ENCODE measurements at places on chromosomes 1 and 21.
A peak's percentile ranks its signal among the peaks of the same experiment; 100 is the strongest.

GRCh38 chr1:165799387-165799786, 28.0 kb upstream of the UCK2 start:
- DNase-seq = no peak

DNA sequence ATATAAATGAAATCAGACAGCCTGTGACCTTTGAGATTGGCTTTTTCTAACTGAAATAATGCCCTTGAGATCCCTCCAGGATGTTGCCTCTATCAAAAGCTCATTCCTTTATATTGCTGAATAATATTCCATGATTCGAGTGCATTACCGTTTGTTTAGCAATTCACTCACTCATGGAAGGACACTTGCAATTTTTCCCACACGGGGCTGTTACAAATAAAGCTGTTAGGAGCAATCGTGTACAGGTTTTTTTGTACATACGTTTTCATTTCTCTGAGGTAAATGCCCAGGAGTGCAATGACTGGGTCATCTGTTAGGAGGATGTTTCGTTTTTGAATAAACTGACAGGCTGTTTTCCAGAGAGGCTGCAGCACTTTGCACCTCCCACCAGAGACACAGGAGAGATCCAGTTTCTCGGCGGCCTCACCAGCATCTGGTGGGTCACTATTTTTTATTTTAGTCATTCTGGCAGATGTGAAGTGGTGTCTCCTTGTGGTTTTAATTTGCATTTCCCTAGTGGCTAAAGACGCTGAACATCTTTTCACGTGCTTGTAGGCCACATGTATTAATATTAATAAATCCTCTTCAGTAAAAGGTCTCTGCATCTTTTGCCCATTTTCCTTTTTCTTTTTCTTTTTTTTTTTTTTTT, 11.0 kb downstream of the PRDM15 start:
- peak; percentile 9 for DNase-seq

GRCh38 chr1:54564312-54565112, 16.5 kb downstream of the ACOT11 start:
- DNase-seq = no peak

DNA sequence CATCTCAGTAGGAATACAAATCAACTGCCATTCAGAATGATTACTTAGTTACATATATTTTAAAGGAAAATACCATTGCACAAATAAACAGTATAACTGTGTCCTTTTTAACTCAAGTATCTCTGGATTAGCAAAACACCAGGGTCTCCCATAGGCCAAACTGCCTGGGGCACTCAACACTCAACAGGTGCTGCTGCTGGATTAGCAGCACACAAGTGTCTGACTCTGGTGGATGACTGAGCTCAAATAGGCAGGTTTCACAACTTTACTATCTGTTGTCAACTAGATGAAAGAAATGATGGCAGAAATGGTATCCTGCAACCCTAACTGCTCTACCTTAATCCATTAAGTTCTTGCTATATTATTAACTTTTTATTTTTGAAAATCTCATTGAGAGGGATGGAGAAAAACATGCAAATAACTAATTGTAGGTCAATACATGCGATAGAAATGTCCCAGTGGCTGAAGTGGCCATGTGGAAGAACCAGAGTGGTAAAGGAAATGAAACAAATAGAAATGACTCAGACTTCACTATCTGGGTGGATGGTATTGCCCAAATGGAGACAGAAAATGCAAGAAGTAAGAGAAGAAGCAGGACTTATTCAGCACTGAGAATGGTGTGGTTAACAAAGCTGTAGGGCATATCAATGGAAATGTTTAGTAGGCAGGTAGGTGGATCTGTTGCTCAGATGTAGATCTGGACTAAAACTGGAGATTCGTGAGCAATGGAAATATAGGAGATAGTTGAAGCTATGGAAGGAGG, 90.8 kb upstream of the CCDC190 start:
- no peak for DNase-seq

DNA sequence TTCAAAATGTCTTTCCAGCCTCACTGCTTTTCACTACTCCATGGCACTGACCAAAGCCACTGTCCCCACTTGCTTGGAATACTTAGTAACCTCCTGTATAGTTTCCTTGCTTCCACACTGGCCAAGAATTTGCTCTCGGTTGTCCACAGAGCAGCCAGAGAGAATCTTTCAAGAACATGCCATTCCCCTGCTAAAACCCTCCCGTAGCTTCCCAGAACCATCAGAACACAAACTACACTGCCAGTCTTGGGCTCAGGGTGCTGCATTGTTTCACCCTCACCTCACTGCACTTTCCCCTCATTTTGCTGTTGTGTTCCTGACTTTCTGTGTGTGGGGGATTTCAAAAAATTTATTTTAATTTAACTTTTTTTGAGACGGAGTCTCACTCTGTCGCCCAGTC, 25.5 kb upstream of the ERRFI1 start:
- DNase-seq = no peak

DNA sequence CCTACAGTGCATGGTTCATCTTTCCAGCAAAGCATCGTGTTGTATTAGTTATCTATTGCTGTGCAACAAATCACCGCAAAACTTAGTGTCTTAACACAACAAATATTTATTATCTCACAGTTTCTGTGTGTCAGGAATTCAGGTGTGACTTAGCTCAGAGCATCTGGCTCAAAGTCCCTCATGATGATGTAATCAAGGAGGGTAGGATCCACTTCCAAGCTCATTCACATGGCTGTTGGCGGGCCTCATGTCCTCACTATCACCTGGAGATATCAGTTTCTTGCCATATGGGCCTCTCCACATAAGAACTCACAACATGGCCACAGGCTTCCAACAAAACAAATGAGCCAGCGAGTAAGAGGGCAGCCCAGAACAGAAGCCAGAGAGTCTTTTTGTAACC, 135.6 kb upstream of the GJB5 start:
- no peak for DNase-seq

GRCh38 chr1:215201283-215201682, 118.7 kb downstream of the KCNK2 start:
- DNase-seq = no peak

DNA sequence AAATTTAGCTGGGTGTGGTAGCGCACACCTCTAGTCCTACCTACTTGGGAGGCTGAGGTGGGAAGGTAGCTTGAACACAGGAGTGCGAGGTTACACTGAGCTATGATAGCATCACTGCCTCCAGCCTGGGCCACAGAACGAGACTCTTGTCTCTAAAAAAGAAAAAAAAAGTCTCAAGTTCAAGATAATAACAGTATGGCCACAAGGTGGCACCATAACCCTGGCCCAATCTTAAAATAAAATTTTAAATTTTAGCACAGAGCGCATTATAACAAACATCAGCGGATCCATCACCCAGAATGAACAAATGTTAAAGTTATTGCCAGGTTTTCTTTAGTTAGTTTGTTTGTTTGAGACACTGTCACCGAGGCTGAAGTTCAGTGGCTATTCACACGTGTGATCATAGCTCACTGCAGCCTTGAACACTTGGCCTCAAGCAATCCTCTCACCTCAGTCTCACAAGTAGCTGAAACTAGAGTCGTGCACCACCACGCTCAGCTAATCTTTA, 2.9 kb upstream of the HTR6 start:
- no peak for DNase-seq

DNA sequence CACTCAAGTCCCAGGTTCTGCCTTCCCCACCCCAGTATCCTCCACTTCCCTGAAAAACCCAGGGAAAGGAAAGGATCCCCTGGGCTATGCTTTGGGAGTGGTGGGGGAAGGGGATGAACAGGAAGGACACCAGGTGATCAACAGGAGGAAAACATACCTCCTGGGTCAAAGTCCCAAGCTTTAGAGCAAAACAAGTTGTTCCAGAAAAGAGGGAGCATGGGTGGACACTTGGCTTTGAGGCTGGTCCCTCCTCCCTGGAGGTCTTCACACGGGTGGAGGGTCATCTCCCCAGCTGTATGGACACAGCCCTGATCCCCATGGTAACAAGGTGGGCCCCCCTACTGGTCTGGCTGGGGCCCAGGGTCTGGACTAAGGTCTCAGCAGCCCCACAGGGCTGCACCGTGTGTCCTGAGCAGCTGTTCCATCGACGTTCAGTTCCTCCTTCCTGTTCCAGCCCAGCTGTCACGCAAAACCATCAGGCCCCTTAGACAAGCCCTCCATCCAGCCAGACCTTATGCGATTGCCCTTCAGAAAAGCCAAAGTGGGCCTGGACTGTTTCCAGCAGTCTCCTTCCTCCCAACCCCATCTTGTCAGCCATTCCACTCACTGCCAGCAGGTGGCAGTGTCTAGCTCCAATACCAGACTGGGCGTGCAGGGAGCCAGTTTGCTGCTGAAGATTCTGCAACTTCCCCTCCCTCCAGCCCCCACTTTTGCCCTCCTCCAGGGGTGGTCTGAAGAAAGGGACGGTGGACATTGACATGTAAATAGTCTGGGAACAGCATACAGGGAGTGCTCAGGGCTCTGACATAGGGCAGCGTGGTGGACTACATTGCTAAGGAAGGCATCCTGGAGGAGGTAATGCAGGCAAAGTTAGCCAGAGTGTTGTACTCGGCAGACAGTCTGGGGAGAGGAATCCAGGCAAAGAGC, 2.9 kb upstream of the PDZK1IP1 start:
- DNase-seq = peak; percentile 22

GRCh38 chr1:40627987-40628902, 37.2 kb downstream of the RIMS3 start:
- DNase-seq = no peak

DNA sequence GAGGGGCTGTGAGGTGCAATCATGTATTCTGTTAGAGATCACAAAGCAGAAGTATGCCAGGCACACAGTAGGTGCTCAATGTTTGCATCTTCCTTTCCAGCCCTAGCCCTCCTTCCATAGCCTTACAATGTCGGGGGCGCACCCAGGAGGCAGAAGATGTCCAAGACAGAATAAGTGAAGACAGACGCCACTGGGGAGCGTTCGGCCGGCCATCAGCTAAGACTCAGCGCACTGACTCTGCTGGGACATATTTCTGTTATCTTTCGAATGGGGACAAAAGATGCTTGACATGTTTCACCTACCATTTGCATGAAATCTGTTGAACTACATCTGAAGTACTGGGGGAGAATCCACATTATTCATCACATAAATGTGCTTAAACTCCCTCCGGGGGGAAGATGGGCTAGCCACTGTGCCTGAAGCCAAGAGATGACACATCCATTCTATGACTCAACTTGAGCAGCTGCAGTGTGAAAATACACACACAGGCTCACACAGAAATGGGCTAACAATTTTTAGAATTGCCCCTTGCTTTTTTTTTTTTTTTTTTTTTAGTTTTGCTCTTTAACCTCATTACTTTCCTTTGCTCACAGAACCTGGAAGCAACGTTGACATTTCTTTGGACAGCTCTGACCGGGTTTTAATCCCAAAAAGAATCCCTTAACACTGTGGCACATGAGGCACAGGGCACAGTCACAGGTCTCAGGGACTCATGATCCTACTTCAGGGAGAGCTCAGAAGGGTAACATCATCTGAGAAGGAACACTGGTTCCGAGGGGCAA, 7.9 kb downstream of the TIAM1 start:
- DNase-seq = peak; percentile 96

DNA sequence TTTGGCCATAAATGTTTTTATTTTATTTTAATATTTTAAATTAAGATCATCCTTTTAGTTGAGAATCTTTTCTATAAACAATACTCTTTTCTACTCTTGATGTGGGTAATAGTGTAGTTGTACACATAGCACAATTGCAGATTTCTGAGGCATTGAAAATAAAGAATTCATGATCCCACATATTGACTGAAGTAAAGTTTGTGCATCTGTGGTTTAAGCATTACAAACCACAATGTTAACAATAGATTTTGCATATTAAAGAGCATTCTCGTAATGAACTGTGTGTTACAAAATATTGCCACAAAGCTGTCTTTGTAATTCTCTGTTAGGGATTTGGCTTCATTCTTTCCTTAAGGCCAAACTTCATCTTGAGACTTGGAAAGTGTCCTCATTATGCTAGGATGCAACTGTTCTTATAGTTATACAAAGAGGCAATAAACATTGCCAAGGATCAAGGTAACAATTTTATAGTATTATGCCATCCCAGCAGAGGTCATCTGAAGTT, 256.8 kb downstream of the OLFM3 start:
- DNase-seq = no peak

DNA sequence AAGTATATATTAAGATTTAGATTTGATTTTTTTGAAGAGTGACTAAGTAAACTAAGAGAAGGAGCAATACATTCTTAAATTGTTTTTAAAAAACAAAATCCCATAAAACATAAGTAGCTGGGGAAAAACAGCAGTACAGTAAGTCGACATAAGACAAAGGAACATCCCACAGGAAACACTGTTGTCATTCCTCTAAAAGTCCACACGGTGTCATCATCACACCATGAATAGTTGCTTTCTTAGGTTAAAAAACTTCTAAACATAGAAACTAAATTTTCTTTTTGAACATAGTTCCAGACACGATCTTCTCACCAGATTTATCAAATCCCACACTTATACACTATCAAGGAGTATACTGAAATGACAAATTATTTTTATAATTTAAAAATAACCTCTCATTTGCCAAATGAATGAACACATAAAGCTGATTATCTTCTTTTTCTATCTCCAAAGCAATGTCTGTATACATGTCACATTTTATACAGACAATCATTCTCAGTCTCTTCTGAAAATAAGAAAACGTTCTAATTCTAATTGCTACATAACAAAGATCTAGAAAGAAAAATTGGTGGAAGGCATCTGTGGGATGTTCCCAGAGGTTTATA, 15.8 kb downstream of the ODF2L start:
- DNase-seq = peak; percentile 65

- DNase-seq = peak; percentile 72
These were observed 992 bp upstream of the USP48 start for GRCh38 chr1:21783679-21784603.

GRCh38 chr1:162822391-162823200, 32.1 kb downstream of the HSD17B7 start:
- no peak for DNase-seq

DNA sequence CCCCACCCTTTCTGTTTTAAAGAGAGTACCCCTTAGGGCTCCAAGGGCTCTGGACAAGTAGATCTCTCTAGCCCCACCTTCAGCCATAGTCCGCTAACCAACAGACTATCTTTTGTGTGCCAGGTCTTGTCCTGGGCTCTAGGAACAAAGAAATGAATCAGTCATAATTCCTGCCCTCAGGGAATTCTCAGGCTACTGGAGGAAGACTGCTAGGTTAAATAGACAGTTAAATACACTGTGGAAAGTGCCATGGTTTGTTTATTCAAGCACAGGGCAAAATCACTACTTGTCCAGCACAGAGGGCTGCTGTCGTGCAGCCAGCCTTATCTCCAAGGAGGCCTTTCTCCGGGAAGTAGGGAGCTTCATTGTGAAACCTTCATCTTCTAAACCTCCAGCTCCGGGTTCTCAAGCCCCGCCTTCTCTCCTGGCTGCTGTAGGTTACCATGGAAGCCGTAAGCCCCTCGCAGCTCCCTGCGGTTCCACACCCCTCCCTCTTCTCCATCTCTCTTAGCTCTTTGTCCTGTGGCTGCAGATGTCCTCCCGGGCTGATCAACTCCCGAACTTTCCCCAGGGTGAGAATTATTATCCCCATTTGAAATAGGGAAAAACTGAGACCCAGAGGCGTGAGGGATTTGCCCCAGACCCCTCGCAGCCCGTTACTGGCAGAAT, 29.8 kb downstream of the SHISAL2A start:
- DNase-seq = peak; percentile 21

GRCh38 chr1:10869933-10870332, 73.5 kb upstream of the CASZ1 start:
- no peak for DNase-seq
